Inflammatory macrophage treated with lipopolysaccharide for 1 hour (primary cell): ENCODE measurements at places on chromosomes 3 and 15.
A peak's percentile ranks its signal among the peaks of the same experiment; 100 is the strongest.

- DNase-seq, result no peak
Measured at GRCh38 chr15:36447373-36447772, 132.1 kb upstream of the CDIN1 start.

GRCh38 chr3:43854283-43854682, 163.5 kb downstream of the ABHD5 start:
- DNase-seq, result no peak

GRCh38 chr3:146250449-146251382, at the start of gene PLSCR4:
Gene PLSCR4 (minus strand): TSS chr3:146251105. CDS start chr3:146222071, 29,034 bp downstream.
- no peak for DNase-seq

DNA sequence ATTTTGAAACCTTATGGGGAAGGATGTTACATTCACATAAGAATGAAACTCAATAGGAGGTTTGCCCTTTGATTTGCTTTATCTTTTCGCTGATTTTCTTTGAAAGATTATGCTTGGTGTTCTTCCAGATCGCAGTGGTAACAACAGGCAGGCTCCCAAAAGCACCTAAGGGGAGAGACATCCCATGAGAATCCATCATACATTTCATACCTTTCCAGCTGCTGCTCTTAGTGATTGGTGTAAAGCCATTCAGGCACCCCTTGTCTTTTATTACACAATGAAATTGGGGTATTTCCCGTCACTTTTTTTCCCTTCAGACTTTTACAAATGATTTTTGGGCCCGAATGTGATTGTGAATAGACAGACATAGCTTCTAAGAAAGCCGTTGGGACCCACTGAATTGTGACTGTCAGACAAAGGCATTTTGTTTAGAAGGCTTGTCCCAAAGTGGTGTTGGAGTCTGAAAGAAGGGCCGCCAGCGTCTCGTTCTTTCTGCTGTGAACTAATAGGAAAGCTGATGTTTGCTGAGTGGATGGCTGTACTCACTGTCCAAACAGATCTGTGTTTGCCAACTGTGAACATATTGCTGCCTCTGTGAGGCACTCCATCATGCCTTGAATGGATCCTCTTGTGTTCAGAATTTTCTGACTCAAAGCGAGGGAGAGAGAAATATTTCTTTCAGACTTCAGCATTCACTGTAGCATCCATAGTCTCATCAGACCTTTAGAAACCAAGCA, 164.3 kb downstream of the FNDC3B start:
- no peak for DNase-seq

DNA sequence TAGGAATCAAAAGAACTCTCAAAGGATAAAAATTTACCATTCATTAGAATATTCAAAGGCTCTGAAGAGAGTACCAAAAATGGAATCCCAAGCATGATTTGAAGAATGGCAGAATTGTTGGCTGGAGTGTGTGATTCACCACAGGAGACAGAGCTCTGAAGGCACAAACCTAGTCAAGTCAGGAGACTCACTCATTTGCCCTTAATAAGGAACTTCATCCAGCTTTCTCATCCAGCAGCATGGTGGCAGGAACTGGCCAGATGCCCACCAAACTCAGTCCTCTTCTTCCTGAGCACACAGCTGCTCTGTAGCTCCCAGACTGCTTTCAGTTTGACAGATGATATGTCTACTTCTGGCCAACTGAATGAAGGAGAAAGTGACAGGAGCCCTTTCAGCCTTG, 16.5 kb upstream of the HEG1 start:
- no peak for DNase-seq

DNA sequence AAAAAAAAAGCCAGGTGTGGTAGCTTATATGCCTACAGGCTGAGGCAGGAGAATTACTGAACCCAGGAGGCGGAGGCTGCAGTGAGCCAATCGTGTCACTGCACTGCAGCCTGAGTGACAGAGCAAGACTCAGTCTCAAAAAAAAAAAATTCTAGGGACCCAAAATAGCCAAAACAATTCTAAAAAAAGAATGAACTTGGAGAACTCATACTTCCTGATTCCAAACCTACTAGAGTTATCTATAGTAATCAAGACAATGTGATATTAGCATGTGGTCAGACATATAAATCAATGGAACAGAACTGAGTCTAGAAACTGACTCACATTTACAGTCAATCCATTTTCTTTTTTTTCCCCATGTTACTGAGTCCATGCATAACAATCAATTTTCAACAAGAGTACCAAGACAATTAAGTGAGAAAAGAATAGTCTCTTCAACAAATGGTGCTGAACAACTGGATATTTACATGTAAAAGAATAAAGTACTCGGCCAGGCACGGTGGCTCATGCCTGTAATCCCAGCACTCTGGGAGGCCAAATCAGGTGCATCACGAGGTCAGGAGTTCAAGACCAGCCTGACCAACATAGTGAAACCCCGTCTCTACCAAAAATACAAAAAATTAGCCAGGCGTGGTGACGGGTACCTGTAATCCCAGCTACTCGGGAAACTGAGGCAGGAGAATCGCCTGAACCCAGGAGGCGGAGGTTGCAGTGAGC, 11.9 kb downstream of the PRKAR2A start:
- DNase-seq, result no peak

- no peak for DNase-seq
Measured at GRCh38 chr3:454986-455385, 258.4 kb downstream of the CHL1 start.

DNA sequence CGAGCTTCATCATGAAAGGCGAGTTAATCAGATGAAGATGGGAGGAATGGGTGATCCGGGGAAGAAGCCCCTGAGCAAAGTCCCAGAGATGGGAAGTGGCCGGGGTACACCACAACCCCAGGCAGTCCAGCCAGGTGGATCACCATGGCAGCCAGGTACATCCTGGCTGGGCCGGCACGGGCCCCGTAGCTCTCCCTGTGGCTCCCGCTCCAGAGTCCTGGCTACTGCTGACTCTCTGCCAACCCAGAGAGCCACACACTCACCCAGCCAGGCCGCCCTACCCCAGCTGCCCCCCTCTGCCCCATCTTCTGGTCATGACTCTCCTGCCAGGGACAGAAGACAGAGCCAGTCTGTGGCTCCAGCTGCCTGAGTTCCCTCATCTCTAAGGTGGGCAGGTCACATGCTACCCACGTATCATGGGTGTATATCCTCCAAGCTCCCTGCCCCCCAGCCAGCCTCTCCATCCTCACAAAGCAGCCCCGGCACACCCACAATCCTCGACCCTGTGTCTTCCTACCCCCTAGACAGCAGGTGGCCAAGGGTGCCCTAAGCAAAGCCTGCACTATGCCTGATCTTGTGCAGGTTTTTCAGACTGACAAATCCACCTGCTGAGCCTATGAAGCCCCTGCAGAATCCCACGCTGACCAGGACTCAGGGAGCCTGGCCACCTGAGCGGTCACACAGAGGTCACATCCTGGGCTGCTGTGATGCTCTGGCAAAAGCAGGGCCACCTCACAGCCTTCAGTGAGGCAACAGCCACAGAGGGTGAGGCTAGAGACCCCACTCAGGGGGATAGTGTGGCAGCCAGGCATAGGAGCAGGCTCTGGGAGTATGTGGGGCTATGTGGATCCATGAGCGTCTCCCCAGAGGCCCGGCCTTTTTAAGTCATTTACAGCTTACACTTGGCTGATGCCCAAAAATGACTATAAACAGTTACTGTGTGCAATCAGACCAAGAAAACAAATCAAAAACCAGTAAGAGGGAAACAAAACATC, 13.2 kb downstream of the XXYLT1 start:
- DNase-seq, result no peak

GRCh38 chr3:55813268-55814097, 326.4 kb upstream of the WNT5A start:
- DNase-seq, result no peak

GRCh38 chr3:6989608-6990291, 128.8 kb downstream of the GRM7 start:
- DNase-seq, result no peak

DNA sequence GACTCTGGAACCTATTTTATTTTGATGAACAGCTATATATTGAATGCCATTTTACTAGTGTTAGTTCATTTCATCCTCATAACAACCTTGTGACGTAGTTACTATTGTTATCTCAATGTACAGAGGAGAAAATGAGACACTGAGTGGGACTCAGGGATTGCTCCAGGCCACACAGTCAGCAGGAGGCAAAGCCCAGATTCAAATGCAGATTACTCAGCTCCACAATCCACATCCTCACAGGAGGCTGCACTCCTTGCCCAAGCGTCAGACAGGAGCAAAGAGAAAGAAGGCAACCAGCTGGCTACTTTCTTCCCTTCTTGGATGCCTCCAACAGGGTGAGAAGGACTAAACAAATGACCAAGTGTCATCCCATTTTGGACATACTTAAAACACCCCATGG, 92.0 kb upstream of the CCDC54 start:
- DNase-seq, result no peak

- DNase-seq, result no peak
Measured at GRCh38 chr3:10647376-10647775, 142.0 kb upstream of the ATP2B2 start.

DNA sequence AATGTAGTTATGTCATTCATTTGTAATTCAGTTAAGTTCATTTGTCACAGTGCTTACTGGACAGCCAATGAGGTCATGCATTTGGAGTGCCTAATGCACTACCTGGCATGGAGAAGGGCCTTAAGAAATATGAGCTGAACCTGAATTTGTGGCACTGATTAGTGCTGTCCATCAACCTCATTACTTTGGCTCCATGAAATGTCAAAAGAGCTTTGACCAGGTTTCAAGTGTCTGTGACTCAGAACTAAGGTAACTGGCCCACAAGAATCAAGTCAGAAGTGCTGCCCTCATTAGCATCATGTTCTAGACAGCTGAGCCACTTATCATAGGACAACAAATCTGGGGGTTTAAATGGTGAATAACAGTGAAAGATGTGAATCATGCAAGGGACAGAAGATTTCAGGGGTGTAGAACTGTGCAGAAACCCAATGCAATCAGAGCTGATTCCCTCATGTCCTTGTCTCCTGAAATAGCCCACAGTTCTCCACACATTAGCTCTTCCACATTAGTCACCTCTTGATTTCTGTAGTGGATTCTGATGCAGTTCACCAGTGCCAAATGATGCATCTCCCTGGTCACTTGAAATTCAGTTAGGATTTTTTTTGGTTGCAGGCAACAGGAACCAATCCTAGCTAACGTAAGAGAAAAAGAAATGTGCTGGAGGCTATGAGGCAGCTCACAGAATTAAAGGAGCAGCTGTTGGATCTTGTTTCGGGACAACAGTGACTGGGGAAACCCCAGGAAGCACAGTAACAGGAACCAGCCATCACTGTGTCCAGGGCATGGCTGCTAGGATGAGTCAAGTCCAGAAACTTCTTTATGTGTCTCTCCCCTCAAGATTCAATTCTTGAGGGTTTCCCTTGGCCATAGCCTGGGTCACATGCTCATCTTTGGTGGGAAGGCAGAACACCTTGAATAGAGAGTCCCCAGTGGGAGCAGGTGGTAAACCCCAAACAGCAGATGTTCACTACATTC, 38.7 kb downstream of the CHST2 start:
- peak; percentile 72 for DNase-seq

GRCh38 chr3:52705438-52705687, 228 bp downstream of the GLT8D1 start:
- no peak for DNase-seq

DNA sequence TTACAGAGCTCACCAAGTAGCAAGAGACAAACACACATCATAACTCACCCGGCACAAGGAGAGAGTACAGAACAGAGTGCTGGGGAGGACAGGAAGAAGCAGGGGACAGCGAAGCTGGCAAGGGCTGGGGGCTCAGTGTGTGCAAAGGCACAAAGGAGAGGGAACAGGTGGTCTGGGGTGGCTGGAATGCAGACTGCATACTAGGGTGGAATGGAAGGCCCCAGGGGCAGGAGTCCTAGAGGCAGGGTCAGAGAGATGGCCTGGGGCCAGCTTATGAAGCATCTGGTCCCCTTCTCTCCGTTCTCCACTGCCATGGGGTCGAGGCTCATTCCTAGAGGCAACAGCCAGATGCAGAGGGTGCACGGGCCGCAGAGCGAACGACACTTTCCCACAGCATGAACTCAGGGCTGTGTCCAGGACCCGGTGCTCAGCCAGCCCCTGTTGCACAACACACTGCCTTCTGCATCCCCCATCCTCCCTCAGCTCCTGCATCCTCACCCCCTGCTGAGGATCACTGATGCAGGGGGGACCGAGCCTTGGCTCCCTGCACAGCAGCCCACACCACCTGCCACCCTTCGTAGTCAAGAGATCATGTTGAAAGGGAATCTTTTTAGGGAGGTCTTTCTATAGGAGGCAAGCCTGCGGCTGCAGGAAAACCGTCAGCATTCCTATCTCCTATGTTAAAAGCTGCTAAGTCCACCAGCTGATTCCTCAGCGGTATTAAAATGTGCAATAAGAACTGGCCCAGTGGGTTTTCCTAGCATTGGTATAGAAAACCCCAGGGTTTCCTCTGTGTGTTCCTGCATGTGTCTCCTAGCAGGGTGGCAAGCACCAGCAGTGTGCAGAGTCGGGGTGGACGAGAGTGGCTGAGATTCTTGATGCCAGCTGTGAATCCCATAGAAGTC, 293.5 kb downstream of the UACA start:
- no peak for DNase-seq
